ENCODE measurements at places on chromosomes 4 and X.
A peak's percentile ranks its signal among the peaks of the same experiment; 100 is the strongest.

GRCh38 chrX:110310896-110311295 lies 7.0 kb downstream of the AMMECR1 start:
- peaks cover 3% of the 10 kb centered on the region for H3K27me3 ChIP-seq
- no peaks in the 10 kb centered on the region for H3K36me3 ChIP-seq
- no peaks in the 10 kb centered on the region for H3K4me1 ChIP-seq
- H3K27ac ChIP-seq: no peak overlapping the region
- no peak overlapping the region for H3K4me3 ChIP-seq
- DNase-seq: no peak

- no peak overlapping the region for H3K4me3 ChIP-seq
- peaks cover 3% of the 10 kb centered on the region for H3K4me1 ChIP-seq
- no peak for DNase-seq
- H3K36me3 ChIP-seq: no peaks in the 10 kb centered on the region
- no peak overlapping the region for H3K27ac ChIP-seq
Observed at GRCh38 chrX:41607264-41607832, 81.4 kb upstream of the GPR34 start.

DNA sequence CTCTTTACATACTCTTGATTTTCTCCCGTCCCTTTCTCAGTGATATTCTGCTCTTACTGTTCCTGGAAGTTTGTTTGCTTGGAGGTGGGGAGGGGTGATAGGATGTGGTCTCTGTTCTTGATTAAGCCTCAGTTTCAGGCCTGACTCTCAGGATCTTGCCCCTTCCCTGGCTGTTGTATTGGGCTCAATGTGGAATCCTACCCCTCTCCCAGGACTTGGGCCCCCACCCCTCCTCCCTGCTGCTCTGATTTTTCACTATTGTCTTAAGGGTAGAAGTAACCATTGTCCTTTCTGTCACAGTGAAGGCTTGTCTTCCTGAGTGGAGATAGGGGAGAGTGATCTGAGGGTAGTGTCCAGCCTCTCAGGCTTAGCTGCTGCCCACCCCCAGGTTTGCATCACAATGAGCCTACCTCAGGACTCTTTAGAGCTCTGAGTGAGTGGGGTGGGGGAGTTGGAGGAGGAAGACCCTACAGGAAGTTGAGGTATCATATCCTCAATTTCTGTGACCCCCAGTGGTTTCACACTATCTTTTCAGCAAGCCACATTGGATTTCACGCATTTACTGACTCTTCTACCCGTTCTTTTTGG lies 16.5 kb downstream of the CDKL5 start:
- DNase-seq: no peak
- no peak overlapping the region for H3K4me3 ChIP-seq

GRCh38 chrX:150361070-150361776 lies 1.9 kb upstream of the MAMLD1 start:
- H3K4me3 ChIP-seq: peak overlapping the region; percentile 83
- peak; percentile 26 for DNase-seq
- no peaks in the 10 kb centered on the region for H3K27me3 ChIP-seq
- no peak overlapping the region for H3K27ac ChIP-seq

GRCh38 chrX:24282381-24283126 lies 31.3 kb downstream of the SUPT20HL2 start:
- H3K36me3 ChIP-seq: no peaks in the 10 kb centered on the region
- peak; percentile 31 for DNase-seq
- peaks cover 2% of the 10 kb centered on the region for H3K4me1 ChIP-seq

DNA sequence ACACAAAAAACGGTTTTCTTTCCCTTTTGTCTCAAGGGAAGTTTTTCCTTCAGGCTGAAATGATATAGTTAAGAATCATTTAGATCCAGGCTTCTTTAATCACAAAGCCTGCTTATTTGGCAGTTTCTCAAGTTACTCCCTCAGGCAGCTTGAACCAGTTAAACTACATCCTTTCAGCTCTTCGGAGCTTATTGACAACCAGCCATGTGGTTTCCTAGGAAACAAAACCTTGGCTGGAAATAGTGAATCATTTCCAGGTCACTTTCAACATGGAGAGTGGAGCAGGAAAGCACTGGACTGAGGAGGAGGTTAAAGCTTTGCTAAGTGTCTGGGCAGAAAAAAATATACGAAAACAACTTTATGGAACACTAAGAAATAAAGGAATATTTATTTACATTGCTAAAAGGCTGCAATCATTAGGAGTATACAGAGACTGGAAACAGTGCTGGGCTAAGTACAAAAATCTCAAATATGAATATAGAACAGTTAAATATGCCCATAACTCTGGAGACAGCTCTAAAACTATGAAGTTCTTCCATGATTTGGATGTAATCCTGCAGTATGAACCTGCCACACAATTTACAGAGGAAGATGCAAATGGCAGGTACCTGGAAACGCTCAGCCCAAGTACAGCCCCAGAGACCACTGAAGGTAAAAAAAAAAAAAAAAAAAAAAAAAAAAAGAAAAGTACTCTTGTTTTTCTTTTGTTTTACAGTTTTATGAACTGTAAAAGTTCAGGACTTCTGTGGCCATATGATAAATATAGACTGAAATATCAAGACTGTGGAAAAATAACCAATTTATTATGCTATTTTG lies 23.2 kb upstream of the AASDH start:
- peak overlapping the region; percentile 60 for H3K27ac ChIP-seq
- H3K4me1 ChIP-seq: peaks cover 2% of the 10 kb centered on the region
- no peaks in the 10 kb centered on the region for H3K27me3 ChIP-seq

GRCh38 chr4:46890056-46890455 lies 19.0 kb downstream of the COX7B2 start:
- H3K4me3 ChIP-seq: no peak overlapping the region
- DNase-seq: no peak
- no peaks in the 10 kb centered on the region for H3K4me1 ChIP-seq
- no peaks in the 10 kb centered on the region for H3K36me3 ChIP-seq

DNA sequence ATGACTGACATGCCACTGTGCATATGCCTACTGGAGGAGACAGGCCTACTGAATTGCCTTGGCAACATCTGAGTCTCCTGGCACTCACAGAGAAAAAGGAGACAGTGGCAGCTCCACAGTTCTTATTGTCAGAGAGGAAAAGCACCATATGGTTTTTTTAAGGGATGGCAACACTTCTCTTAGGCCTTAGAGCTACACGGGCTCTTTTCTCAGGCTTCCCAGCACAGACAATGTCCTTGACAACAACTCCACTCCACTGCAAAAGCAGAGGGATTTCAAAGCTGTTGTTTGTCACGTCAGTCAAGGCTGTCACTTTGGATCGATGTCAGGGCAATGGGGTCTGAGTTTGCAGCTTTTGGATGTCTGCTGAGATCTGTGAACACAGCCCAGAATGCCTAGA lies 4.7 kb upstream of the CLCN4 start:
- no peaks in the 10 kb centered on the region for H3K36me3 ChIP-seq
- H3K4me1 ChIP-seq: peaks cover 5% of the 10 kb centered on the region
- H3K27me3 ChIP-seq: no peaks in the 10 kb centered on the region
- DNase-seq: no peak
- H3K4me3 ChIP-seq: no peak overlapping the region

DNA sequence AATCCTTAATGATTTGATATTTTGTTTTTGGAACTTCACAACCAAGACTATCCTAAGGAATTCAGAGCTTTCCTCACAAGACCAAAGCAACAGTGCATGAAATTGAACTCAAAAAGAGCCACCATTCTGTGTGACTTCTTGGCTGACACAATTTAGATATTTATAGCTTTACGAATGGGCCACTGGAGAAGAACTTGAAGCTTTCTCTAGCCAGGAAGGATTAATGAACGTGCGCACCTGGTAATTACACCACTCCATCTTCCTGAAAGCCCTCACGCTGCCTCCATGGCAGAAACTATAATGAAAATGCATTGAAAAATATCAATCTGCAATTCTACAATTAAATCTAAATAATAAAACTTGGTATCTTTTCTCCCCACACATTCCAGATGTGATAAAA lies 1057.8 kb downstream of the DMD start:
- H3K27me3 ChIP-seq: no peaks in the 10 kb centered on the region
- DNase-seq: no peak
- H3K4me1 ChIP-seq: no peaks in the 10 kb centered on the region
- no peaks in the 10 kb centered on the region for H3K36me3 ChIP-seq
- H3K4me3 ChIP-seq: no peak overlapping the region
- no peak overlapping the region for H3K27ac ChIP-seq

DNA sequence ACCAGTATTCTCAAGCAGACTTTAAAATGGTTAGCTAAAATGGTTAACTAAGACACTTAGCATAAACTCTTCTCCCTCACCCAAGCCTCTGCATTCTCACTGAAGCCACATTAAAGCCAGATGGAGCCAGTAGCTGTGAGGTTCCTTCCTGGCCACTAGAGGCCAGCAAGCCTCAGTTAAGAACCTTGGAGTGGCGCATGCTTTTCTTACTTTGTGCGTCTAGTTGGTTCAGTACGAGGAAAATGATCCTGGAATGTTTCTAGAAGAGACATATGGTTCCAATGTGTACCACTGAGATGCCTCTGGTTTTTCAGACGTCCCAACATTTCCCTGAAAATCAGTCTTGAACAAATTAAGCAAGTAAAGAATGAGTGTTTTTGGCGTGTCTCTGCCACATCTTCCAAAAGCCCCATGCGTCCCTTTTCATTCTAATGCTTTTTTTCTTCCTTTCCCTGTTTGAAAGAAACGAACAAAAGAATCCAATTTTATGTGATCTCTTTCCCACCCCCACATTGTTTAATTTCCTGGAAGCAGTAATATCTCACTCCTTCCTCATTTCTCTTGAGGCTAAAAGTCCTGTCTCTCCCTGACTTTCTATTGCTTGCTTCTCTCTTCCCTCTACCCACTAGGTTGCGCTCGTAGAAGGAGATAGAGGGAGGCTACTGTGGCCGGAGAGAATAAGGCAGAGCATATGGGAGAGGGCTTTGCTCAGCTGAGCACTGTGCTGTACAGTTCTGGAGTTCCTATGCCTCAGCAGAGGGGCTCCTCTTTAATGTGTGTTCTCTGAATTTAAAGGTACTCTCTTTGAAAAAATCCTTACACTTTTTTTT lies 82.9 kb upstream of the TAB3 start:
- H3K27me3 ChIP-seq: no peaks in the 10 kb centered on the region
- no peak overlapping the region for H3K4me3 ChIP-seq
- no peaks in the 10 kb centered on the region for H3K4me1 ChIP-seq

- no peak for DNase-seq
- H3K4me1 ChIP-seq: no peaks in the 10 kb centered on the region
- H3K27ac ChIP-seq: no peak overlapping the region
- H3K27me3 ChIP-seq: peaks cover 12% of the 10 kb centered on the region
- no peaks in the 10 kb centered on the region for H3K36me3 ChIP-seq
- H3K4me3 ChIP-seq: no peak overlapping the region
Observed at GRCh38 chrX:72395237-72395636, 89.5 kb upstream of the CITED1 start.

- H3K27me3 ChIP-seq: peaks cover 7% of the 10 kb centered on the region
- peak overlapping the region; percentile 74 for H3K27ac ChIP-seq
- no peaks in the 10 kb centered on the region for H3K36me3 ChIP-seq
- H3K4me1 ChIP-seq: peaks cover 16% of the 10 kb centered on the region
- H3K4me3 ChIP-seq: no peak overlapping the region
Observed at GRCh38 chrX:69123481-69123880, 41.8 kb downstream of the PJA1 start.

DNA sequence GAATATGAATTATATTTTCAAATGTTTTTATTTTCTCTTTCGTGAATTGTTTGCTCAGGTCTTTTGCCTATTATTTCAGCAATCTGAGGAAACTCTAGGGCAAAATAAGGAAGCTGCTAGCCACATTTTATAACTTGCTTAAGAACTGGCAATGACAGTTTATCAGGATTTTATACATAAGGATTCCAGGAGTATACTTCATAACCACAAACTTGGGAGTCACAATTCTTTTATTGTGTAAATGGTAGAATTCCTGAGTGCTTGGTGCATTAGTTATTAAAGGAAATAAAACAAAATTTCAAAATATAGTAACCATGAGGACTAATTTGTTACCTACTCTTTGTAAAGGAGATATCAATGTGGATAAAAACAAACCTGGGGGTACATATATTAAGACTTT lies 54.4 kb downstream of the PALLD start:
- no peak overlapping the region for H3K27ac ChIP-seq
- DNase-seq: peak; percentile 91
- H3K4me1 ChIP-seq: peaks cover 11% of the 10 kb centered on the region
- H3K4me3 ChIP-seq: no peak overlapping the region

DNA sequence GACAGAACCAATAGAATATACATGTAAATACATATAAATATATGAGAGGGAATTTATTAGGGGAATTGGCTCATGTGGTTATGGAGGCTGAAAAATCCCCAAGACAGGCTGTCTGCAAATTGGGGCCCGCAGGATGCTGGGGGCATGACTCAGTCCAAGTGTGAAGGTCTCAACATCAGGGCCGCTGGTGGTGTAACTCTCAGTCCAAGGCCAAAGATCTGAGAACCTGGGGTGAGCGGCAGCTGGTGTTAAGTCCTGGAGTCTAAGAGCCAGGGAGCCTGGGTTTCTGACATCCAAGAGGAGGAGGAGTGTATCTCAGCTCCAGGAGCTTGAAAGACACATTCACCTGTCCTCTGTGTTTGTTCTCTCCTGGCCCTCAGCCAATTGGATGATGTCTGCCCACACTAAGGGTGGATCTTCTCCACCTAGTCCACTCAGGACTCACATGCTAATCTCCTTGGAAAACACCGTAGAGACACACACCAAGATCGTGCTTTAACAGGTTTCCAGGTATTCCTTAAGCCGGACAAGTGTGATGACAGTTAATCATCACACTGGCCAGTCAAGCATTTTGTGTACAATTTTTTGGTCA lies 28.9 kb downstream of the TIGD2 start:
- no peak for DNase-seq
- no peaks in the 10 kb centered on the region for H3K4me1 ChIP-seq
- H3K27ac ChIP-seq: no peak overlapping the region
- H3K27me3 ChIP-seq: peaks cover 2% of the 10 kb centered on the region

GRCh38 chr4:155510771-155511170 lies 134.0 kb upstream of the MAP9 start:
- no peaks in the 10 kb centered on the region for H3K36me3 ChIP-seq
- H3K4me1 ChIP-seq: no peaks in the 10 kb centered on the region
- no peak overlapping the region for H3K4me3 ChIP-seq
- H3K27ac ChIP-seq: no peak overlapping the region
- no peaks in the 10 kb centered on the region for H3K27me3 ChIP-seq
- DNase-seq: no peak

DNA sequence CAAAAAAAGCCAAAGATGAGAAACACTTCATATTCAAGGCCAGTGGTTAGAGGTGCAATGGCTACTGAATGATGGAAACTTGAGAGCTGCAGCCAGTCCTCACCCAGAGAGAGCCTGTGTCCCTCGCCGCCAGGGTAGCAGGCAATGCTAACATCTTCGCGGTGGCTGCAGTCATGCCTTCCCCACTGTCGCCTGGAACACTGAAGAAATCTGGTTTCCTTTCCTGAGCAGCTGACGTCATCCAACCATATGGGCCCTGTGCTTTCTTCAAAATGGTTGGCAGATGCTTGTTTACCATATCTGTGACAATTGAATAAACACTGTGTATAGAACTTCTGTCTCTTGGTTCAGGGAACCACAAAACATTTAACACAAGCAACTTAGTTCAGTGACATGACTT lies 39.7 kb downstream of the PRSS12 start:
- no peaks in the 10 kb centered on the region for H3K4me1 ChIP-seq
- H3K36me3 ChIP-seq: peaks cover 7% of the 10 kb centered on the region
- no peak overlapping the region for H3K4me3 ChIP-seq
- 0 out of 2 replicates have a peak overlapping the region, but pooled peaks have one; percentile 27 for H3K27ac ChIP-seq
- no peaks in the 10 kb centered on the region for H3K27me3 ChIP-seq
